Muscle of leg (tissue), 16 donors: ENCODE measurements at places on chromosomes 5 and 9.

DNA sequence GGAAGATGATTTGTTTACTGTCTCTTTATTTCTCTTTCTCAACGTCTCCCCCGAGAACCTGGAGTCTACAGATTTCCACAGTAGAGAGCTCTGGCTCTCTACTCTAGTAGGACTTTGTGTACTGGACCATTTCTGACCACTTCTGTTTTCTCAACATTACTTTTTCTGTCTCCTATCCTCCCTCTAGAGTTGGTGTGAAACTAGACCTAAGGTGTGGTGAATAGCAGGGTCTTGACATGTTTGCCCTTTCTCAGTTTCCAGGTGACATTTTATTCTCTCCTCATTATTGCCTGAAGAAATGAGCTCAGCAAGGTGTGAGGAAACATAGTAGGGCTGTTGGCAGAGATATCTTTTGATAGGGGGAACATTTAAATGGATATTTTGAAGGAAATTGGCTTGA lies 62.1 kb upstream of the IL6ST start:
- no peak for DNase-seq

DNA sequence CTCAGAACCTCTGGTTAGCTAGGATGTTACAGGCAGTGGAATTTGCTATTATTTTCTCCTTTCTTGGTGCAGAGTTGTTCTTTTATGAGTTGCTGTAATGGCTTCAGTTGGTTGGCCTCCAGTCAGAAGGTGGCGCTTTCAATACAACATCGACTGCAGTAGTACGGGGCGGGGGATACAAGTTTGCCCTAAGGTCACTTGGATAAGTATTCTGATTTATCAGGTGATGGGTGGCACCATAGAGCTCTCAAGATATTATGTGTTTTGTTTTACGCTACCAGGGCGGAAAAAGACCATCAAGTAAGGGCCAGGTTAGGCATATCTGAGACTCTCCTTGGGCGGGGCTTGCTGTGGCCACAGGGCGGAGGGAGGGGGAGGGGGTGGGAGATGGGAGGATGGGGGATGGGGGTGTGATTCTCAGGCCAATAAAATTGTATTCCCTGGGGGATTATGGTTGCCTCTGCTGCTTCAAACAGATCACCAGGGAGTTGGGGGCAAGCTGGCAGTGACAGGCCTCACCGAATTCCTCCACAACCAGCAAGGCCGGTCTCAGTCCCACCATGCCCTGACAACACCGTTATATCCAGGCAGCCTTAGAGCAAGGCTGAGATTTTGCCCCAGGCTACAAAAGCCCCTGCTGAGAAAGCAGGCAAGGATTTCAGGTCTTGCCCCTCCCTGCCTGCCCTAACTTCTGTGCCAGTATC lies 15.9 kb upstream of the RNF38 start:
- no peak for DNase-seq

DNA sequence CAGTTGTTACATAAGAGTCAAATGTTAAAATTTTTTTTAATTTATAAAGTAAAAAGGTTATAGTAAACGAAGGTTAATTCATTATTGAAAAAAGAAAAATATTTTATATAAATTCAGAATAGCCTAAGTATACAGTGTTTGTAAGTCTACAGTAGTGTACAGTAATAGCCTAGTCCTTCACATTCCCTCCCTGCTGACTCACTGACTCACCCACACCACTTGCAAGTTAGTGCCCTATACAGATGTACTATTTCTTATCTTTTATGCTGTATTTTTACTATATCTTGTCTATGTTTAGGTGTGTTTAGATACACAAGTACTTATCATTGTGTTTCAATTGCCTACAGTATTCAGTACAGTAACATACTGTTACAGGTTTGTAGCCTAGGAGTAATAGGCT lies 57.6 kb downstream of the MAMDC2 start:
- DNase-seq: no peak

- DNase-seq: peak; percentile 73
Measured at GRCh38 chr5:124599028-124599973, 147.1 kb downstream of the ZNF608 start.

GRCh38 chr9:130185017-130185416 lies 12.8 kb downstream of the NCS1 start:
- DNase-seq: no peak

- DNase-seq: peak; percentile 51
Measured at GRCh38 chr9:106941916-106942315, 79.0 kb downstream of the ZNF462 start.

DNA sequence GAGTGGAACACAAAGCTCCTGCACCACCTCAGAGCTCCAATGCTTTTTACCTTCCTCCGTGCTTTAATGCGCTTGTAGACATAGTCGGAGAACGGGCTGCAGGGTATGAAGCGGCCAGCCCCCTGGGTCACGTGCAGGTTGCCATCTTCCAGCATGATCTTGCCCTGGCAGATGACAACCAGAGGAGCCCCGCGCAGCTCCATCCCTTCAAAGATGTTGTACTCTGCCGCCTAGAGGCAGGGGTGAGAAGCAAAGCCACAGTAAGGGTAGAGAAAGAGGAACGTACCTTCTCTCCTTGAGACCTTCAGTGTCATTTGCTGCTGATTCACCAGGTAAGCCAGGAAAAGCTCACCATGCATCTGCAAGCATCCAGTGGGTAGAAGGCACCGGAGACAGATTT lies 112.3 kb downstream of the DPYSL3 start:
- no peak for DNase-seq
